ENCODE measurements at places on chromosomes 3 and 15.

- no peak for DNase-seq
These were observed 116.5 kb upstream of the FAM174B start for GRCh38 chr15:92772061-92772460.

- DNase-seq, result no peak
These were observed 33.6 kb downstream of the TPM1 start for GRCh38 chr15:63075984-63076713.

DNA sequence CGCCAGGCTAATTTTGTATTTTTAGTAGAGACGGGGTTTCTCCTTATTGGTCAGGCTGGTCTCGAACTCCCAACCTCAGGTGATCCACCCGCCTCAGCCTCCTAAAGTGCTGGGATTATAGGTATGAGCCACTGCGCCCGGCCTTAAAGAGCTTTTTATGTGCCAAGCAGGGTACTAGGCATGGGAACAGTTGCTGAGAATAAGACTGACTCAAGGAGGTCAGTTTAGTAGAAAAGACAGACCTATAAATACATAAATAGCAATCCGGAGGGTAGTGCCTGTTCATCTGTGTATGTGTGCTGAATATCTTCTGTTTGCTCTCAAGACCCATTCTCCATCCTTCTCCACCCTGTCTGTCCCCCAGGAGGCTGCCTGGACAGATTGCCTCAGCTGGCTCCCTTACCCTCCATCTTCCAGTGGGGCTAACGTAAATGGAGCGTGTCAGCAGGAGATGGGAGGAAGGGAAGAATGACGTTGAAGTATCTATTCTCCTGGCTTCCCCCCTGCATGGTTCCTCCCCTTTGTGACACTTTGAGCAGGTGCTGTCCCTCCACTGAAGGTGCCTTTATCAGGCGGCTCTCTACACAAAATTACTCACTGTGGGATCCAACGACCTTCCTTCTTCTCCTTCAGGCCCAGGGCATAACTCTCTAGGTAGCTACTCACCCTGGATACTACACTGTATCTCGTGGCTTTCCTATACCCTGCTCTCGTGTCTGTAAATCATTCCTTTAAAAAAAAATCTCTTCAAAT, 31.1 kb downstream of the FBXO40 start:
- DNase-seq, result no peak

GRCh38 chr3:183503746-183504145, 51.8 kb downstream of the KLHL6 start:
- DNase-seq, result no peak

DNA sequence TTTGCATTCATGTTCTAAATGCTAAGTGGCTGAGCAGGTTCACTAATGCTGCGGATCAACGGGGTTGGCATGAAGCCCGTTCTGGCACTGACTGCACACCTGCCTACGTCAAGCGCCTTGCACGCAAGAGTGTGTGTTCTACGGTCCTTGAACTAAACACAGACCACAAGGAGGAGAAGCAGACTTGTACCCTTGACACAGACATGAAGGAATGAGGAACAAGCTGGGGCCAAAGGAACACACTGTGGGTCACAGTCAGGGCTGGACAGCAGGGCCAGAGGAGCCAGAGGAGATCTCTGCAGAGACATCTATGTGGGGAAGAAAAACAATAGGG, 48.0 kb upstream of the LDHAL6B start:
- no peak for DNase-seq

GRCh38 chr3:43371494-43371893, 85.2 kb downstream of the SNRK start:
- DNase-seq, result no peak

GRCh38 chr15:51129535-51130188, 35.0 kb upstream of the TNFAIP8L3 start:
- DNase-seq, result no peak

- no peak for DNase-seq
These were observed 23.8 kb upstream of the TM2D3 start for GRCh38 chr15:101675796-101676582.
